CD4-positive, alpha-beta T cell treated with Interleukin-10 for 1 hour (primary cell): ENCODE measurements at places on chromosomes 3 and 15.
A peak's percentile ranks its signal among the peaks of the same experiment; 100 is the strongest.

DNA sequence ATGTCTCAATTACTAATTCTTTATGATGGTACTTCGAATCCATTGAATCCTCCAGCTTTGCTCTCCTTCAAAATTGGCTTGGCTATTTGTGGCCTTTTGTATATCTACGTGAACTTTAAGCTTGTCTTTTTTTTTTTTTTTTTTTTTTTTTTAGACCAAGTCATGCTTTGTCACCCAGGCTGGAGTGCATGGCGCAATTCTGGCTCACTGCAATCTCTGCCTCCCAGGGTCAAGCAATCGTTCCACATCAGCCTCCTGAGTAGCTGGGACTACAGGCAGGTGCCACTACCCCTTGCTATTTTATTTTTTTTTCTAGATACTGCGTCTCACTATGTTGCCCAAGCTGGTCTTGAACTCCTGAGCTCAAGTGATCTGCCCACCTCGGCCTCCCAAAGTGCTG, 7.7 kb upstream of the DIPK2A start:
- no peak for DNase-seq

DNA sequence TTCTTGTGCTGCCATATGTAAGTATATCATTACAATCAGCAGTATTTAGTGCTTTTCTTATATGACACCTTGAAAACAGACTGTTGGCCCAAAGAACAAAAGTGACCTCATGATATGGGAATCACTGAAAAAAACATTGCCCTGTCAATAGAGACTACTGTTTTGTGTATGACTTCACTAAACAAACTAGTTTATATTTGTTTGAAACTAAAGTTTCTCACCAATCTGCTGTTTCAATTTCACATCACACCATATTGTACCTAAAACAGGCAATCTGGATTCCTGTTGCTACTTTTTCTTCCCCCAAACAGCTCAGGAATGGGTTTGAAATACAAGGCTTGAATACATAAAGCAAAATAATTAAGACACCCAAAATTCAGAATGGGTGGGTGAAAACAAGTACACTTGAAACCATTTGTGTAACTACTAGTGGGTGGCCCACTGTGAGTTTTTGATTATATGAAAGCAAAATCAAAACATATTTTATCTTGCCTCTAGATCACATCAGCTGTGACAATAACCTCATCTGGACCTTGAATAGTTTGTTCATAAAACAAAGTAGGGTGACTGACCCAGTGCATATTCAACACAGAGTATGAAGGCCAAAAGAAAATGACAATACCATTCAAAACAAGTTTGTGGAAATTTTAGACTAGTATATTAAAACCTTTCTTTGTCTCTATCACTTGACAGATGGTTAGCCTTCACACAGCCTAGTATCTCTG, 5.9 kb downstream of the ZBTB20 start:
- DNase-seq, result no peak

DNA sequence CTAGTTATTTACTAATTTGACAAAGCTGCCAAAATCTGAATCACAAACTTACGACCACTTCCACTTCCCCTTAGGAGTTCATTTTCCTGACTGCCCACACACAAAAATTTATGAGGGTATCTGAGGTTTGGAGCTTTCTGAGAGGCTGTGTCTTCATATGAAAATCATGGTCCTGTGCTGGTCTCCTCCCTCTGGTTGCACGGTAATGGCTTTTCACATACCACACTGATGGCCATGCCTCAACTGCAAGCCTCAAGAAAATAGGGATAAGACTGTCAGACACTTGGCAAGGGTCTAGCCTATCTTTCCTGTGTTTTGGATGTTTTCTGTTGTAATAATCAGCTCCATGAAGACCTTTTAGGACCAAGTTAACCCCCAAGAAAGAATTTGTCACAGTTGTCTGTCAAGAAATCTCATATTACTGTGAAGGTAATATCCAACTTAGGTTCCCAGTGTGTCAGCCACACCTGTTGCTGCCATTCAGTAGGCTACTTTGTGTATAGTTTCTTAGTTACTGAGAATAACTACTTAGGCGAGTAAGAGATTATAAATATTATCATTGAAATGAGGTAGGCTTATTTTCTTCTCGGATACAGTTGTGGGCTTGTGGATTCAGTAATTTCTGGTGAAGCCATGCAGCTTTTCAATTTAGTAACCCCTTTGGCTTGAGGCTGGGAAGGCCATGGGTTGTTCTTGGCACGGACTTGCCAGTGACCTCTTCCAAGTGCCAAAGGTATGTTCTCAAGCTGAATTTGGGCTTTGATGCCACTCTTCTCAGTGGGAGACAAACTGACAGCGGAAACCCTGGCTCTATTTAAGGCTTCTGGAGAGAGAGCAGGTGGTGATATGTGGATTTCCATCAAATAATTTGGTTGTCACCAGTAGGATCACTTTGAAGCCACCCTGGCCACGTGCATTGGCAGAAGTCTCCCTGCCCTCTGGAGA, 101.1 kb downstream of the RYR3 start:
- no peak for DNase-seq

- DNase-seq, result no peak
Observed at GRCh38 chr3:14146381-14147065, 21.7 kb downstream of the TMEM43 start.

GRCh38 chr15:93072411-93073394, 16.3 kb downstream of the RGMA start:
- no peak for DNase-seq

DNA sequence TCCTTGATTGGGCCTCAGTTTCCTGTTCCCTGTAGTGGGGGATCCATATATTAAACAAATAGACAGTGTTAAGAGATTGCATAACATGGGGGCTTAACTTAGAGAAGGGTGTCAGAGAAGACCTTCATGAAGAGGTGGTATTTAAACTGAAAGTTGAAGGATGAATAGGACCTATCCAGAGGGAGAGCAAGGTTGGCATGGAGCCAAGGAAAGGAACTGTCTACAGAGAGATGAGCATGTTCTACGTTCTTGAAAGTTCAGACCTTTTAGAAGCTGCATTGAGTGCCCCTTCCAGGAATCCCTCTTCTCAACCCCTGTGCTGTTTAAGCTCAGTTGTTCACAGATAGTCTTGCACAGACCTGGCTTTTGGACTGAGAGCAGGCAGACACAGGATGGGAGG, 2.4 kb downstream of the HTD2 start:
- DNase-seq, result no peak

- no peak for DNase-seq
Observed at GRCh38 chr15:44296625-44297524, 8.4 kb downstream of the GOLM2 start.

DNA sequence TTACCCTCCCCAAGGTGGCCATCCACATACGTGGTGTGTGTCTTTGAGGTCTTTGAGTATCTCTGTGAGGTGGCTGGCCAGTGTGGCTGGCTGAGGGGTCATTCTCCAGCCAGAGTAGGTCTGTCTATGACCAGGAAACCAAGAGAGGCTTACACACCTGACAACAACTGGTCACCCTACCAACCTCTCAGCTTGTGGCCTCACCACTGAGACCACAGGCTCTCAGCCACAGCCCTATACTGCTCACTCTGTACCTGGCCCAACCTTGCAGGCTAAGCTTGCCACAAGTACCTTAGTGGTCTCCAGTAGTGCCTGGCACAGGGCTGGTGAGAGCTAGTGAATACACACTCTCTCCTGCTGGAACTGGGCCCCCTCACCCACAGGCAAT, 5.1 kb downstream of the HEMK1 start:
- DNase-seq, result peak; percentile 29
